ENCODE measurements at places on chromosomes 4 and X.

DNA sequence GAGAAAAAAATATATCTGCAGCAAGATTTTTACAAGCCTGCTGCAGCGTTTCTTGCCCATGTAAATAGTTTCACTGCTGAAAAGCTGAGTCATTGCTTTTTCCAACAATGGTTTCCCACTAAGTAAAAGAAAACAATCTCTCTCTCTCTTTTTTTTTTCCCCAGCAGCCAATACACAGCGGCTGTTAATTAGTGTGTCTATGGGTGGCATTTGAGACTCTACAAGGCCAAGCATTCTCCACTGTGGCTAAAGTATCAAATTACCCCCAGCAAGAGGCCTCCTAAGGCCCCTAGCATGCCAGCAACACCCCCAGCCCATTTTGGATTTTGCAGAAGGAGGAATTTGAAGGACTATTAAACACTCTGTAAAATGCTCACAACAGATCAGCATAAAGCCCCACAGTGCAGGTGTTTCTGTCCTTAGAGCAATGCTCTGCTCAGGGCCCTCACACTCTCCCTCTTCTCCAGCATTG, 837.4 kb downstream of the TRIML1 start:
- peak; percentile 50 for DNase-seq

- DNase-seq = no peak
Observed at GRCh38 chr4:41218703-41219102, 4.4 kb upstream of the APBB2 start.

DNA sequence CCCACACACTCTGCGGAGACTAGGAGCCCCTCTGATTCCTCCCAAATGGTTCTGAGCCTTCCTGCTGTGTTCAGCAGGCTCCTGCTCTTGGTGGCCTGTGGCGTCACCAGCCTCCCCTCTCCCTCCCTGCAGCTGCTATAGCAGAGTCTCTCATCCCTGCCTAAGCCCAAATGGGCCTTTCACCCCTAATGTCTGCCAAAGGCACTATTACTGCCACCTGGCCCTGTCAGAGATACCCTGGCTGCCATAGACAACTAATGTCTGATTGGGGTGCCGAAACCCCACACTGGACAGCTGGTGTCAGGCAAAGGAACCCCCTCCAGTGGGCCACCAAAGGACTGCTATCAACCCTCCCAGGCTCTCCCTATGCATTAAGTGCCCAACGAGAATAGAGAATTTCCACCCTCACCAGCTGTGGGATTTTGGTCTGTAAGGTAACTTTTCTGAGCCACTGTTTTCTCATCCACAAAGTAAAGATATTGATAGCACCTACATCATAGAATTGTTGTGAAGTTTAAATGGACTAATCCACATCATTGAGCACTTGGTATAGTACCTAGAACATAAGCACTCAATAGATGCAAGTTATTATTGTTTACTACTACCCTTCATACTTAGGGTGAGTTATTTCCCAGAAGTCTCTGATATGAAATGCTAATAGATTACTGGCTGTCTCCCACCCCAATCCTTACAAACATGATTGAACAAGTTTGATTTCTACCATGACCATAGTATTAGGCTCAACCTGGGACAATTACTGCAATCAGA, 421.3 kb downstream of the MID1IP1 start:
- no peak for DNase-seq

DNA sequence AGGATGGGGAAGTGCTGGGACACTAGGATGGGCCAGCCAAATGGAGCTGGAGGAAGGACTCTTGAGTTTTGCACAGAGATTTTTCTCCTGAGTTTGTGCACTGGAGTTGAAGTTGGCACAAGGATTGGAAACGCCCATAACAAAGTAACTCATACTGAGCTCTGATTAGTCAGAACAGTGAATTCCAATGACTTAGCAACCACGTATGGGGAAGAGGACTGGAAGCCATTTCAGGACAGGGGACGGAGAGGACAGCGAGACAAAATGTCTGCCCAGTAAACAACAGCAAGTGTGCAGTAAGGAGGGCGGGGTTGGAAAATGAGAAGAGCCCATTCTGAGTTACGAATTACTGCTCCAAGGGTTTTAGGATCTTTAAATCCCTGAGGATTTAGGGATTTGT, 5.9 kb downstream of the RIPPLY1 start:
- DNase-seq = no peak

DNA sequence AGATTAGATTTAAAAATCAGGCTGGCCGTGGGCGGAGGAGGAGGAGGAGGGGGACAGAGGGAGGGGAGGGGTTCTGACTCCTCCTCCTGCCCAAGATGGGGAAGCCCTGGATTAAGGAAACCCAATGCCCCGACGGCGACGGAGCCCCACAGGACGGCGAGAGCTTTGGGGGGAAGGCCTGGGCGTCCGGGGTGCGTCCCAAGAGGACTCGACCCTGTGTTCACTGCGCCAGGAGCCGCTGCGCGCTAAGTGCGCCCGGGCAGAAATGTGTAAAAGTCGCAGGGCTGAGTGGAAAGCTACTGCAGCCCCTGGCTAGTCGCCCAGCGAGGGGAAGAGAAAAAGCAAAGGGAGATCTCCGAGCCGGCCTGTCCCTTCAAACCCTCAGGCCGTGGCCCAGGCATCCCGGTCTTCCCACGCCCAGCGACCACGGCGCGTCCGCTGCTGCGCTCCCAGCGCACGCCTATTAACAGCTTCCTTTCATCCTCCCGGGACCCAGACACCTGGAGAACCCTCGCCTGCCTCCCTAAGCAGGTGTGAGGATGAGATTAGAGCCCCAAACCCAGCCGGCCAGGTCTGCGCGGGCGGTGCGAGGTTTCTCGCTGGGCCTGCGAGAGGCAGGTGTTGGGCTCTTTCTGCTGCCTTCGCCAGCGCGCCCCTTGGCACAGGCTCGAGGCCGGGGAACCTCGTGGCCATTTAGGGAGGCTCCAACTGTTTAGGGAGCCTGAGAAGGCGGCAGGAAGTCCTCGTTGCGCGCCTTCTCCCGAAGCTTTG, 1.4 kb upstream of the RPS6KA3 start:
- no peak for DNase-seq

GRCh38 chrX:120560842-120561633, at the start of gene CUL4B:
TSS of gene CUL4B (minus strand) at chrX:120560962. CDS start at chrX:120560638, 324 bp downstream.
- DNase-seq = peak; percentile 67

GRCh38 chr4:174989791-174990190, 71.6 kb downstream of the ADAM29 start:
- no peak for DNase-seq

- no peak for DNase-seq
Observed at GRCh38 chrX:42491137-42491907, 286.6 kb downstream of the PPP1R2C start.

- DNase-seq = no peak
Observed at GRCh38 chrX:106100442-106100841, 61.9 kb upstream of the SERPINA7 start.

DNA sequence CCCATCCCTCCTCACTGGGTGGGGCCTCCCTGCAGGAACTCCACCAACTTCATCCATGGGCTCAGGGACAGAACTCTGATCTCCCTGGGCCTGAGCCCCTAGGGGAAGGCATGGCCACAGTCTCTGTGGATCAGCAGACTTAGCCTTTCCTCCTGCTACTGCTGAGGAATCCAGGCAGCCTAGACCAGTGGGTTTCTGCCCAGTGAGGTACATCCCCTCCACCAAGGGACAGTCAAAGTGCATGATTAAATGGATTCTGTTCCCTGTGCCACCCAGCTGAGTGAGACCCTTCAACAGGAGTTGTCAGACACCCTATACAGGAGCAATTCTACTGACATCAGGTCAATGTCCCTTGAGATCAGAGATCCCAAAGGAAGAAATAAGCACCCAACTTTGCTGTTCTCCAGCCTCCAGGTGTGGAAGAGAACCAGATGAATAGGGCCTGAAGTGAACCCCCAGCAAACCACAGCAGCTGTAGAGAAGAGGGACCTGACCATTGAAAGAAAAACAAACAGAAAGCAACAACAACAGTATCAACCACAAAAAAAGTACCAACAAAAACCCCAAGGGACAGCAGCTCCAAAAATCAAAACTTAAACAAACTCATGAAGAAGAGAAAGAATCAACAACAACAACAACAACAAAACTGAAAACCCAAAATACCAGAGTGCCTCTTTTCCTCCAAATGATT, 84.8 kb downstream of the CHIC1 start:
- no peak for DNase-seq

GRCh38 chr4:113582737-113583136, 178.8 kb downstream of the CAMK2D start:
- DNase-seq = no peak

GRCh38 chr4:24745172-24745895, 50.0 kb upstream of the SOD3 start:
- no peak for DNase-seq

DNA sequence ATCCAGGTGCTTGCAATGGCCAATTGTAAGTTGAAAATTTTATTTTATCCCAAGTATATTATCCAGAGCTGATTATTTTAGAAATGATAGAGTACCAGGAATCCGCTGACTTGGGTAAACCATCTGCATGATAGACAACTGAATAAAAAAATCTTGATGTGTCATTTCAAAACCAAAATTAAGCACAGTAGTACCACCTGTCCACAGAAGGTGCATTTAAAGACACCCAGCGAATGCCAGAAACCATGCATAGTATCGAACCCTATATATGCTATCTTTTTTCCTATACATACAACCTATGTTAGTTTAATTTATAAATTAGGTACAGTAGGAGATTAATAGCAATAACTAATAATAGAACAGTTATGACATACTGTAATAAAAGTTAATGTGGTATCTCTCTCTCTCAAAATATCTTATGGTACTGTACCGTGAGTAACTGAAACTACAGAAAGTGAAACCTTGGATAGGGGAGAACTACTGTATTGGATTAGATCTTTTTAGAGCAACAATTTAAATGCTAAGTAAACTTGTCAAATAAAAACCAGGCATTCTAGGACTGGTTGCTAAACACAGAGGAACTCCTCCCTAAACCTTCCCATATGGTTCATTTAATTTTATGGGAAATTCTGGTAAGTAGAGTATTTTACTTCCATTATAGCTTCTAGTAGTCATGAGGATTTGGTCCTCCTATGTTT, 6.2 kb downstream of the NEIL3 start:
- DNase-seq = no peak

DNA sequence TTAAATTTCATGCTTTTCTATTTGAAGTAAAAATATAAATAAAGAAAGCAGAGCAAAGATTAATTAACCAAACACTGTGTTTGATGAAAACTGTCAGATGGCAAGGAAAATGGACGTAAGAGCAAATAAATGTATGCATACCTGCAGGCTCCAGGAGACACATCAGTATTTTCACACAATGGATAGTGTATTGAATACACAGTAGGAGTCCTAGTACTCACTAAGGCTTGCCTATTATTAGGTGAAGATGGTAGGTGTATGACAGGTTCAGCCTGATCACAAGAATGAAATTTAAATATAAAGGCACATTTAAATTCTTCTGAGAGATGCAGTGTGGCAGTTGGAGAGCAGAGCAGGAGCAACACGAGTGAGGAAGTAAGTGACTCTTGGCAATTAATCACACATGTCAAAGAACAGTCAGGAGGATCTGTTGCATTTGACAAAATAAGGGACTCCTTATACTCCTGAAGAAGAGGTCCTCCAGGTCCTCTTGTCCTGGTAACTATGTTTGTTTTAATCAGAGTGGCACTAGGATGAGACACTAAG, 106.0 kb upstream of the NDST4 start:
- DNase-seq = no peak

DNA sequence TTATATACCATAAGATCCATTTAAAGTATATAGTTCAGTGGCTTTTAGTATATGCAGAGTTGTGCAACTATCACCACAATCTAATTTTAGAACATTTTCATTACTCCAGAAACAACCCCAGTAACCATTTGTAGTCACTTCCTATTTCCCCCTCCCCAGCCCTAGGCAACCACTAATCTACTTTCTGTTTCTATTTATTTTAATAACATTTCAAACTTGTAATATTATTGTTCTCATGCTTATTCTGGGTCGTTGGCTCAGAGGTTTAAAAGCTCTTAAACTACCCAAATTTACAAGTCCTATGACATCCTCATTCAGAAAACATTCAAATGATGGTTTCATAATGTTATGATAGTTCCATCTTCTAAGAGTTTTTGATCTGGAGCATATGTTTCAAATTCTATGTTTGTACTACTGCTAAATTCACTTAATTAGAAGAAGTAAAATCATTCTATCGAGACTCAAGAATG, 18.4 kb downstream of the XIAP start:
- no peak for DNase-seq

GRCh38 chrX:49053223-49054072, 5.4 kb upstream of the CCDC120 start:
- DNase-seq = no peak

- DNase-seq = no peak
Observed at GRCh38 chrX:3815896-3816664, 102.6 kb upstream of the PRKX start.

DNA sequence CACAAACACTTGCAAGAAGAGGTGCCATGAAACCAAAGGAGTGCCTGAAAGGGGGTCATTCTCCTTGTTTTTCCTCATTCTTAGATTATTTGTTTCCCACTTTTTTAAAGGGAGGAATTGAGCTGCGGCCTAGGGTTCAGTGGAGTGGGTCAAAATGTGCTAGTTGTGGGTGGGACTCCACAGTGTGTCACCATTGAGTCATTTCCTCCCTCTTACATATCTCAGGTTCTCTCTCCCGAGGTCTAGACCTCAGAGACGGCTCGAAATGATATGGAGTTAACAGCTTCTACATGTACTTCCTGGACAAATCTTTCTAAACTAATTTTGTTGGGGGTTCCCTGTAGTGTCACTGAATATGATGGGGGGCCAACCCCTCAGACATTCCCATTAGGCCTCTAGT, 328.4 kb upstream of the SPANXN1 start:
- DNase-seq = no peak

- DNase-seq = no peak
Observed at GRCh38 chr4:39118034-39118658, 56.1 kb downstream of the KLHL5 start.

- DNase-seq = no peak
Observed at GRCh38 chrX:13797512-13797911, 19.4 kb downstream of the GPM6B start.

- no peak for DNase-seq
Observed at GRCh38 chrX:50000937-50001542, 78.6 kb downstream of the CLCN5 start.

GRCh38 chrX:134004084-134004483, 18.7 kb upstream of the GPC3 start:
- peak; percentile 4 for DNase-seq

DNA sequence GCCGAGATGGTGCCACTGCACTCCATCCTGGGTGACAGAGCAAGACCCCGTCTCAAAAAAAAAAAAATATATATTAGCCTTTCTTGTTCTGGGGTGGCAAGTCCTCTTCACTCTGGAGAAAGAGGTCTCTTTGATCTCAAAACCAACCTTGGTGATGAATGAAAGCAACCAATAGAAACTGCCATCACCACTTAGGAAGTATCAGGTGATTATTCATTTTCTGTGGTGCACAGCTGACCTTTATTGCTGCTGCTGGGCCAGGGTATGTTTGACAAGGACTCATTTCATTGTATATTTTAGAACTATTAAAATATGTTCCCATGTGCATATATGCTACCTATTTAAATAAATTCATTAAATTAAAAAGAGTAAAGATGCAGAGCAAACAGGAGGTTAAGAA, 76.0 kb upstream of the KIT start:
- DNase-seq = no peak

- no peak for DNase-seq
Observed at GRCh38 chr4:16344853-16345252, 118.6 kb upstream of the TAPT1 start.

All from kidney glomerular epithelial cell (primary cell).